ENCODE measurements at places on chromosomes 4 and X.
A peak's percentile ranks its signal among the peaks of the same experiment; 100 is the strongest.

DNA sequence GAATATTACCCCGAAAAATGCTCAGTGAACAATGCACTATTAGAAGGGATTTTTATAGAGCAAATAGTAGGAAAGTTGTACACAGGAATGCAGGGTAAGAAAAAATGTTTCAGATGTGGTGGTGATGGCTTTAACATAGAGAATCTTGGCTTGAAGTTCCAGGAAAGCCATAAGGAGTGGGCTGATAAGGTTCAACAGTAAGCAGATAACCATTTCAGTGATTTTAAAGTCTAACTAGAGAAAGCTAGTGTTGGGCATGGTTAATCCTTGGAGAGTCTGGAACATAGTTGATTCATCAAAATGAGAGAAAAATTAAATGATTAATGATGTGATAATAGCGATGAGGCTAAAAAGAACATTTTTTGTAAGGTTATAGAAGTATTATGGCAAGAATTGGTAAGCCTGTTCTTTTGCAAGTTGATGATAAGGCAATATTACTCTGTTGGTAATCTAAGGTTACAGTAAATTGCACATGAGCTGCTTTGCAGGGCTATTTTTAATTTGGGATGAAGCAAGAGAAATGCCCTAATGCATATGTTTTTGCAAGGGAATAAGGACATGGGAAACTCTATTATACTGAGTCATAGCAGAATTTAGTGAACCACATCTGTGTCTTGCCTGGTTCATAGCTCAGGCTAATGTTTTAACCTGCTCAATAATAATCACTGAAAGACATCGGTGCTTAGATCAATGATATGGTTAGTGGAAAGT is 44.3 kb downstream of the GALNTL6 start:
- no peak for DNase-seq

GRCh38 chr4:23614284-23614892 is 275.5 kb downstream of the PPARGC1A start:
- DNase-seq = peak; percentile 66

DNA sequence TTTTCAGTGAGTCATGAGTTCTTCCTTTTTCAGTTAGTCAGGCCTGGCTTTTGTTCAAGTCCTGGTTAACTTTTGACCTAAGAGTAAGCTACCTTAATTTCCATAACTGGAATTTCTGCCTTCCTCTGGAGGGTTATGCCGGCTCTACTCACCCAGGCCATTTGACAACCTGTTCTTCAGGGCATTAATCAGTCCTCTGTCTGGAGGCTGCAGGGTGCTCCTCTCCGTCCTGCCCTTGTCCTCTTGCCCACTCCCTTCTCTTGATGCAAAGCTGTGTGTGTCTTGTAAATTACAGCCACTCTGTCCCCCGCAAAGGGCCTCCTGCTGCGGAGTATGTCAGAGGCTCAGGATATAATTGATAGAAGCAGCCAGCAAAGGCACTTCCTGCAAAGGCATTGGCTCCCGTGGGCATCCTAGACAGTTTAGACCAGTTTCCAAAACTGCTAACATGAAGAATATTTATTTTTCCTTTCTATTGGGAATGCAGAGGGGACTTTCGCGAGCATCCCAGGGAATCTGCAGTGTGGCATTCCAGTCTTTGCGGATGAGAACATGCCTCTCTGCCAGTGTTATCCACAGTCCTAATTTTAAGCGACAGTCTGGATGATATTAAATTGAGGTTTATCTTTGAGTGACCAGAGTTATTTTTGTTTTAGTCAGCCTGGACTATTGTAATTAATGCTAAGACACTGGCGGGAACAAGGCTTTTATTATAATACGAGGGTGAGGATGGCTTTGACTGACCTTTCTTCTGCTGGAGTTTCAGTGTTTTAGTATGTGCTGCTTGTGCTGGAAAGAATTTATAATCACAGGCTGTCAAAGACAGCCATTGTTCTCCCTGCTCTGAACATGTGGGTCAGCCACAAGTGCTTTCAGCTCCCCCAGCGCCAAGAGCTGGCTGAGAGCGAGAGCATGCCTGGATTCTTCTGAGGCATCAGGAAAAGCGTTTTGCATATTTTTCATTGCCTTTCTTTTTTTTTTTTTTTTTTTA is 74.2 kb downstream of the LIMCH1 start:
- DNase-seq = no peak

DNA sequence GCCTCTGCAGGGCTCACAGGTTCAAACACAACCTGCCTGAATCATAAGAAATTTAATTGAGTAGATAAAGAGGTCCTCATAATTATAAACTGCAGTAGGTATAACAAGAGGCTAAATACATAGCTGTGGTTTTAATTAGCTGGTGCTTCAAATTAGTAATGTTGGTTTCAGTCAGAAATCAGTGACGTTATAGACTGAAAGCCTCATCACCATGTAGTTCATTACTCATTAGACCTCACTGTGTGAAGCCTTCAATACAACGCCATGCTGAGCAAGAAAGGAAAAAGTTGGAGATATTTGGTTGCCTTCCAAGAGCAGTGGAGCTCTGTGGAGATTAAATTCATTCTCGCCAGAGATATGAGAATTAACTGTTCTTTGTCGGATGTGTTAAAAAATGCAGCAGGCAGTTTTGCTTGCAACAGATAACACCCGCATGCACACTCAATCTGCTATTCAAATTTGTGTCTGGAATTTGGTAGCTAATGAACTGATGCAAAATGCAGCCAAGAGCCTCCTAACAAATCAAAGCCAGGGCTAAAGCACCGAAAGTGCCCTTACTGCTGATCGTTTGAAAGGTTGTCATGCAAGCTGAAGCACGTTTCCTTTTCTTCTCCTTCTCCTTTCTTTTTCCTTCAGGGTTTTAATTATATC is 148.9 kb downstream of the AFF2 start:
- no peak for DNase-seq

DNA sequence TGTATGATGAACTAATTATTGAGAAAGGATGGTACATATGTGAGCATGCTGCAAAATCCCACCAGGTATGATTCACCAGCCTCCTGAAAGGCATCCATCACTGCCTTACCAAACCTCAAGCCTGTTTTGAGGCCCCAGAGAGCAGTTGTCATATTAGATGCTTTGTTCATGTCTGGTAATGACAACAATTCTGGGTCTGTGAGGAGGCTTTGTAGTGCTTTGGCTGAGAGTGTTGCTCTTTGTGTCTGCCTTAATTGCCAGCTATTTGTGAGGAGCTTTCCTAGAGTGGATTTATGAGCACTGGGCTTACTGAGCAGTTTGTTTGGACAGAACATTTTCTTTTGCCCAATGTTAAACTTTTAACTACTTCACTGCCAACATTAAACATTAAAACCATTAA is 69.2 kb downstream of the HEPH start:
- no peak for DNase-seq

- no peak for DNase-seq
These were observed 759.5 kb downstream of the GRXCR1 start for GRCh38 chr4:43651991-43652390.

GRCh38 chrX:12139934-12140611 is 1.8 kb downstream of the FRMPD4 start:
- DNase-seq = no peak

DNA sequence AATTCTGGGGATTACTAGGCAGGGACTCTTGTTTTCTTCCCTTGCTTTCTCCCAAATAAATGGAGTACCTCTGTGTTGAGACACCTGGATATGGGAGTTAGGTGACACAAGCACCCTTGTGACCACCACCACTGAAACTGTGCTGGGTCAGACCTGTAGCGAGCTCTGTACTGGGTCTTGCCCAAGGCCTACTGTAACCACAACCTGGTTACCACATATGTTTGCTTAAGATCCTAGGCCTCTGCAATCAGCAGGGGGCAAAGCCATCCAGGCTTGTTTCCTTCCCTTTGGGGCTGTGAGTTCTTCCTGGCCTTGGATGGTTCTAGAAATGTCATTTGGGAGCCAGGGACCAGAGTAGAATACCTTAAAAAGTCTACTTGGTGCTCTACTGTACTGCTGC is 49.4 kb downstream of the LPAR4 start:
- DNase-seq = peak; percentile 54

DNA sequence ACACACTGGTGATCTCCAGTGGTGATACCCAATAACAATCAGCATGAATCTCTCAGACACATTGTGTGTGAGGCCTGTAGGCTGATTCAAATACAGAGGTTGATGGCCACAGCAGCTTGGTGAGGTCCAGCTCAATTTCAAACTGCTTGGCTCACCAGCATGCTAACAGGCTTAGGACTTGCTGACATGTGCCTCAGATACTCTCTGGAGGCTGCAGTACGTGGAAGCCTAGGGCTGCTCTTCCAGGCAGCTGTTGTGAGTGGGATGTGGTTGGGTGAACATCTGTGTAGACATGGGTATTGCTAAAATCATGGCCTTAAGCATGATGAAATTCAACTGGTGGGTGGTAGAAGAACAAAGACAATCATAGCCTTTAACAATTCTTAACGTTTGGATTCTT is 4.3 kb downstream of the CXCL9 start:
- no peak for DNase-seq

GRCh38 chrX:57211906-57212305 is 74.6 kb upstream of the FAAH2 start:
- no peak for DNase-seq

- DNase-seq = no peak
These were observed 17.8 kb downstream of the HSD17B13 start for GRCh38 chr4:87304745-87305432.

DNA sequence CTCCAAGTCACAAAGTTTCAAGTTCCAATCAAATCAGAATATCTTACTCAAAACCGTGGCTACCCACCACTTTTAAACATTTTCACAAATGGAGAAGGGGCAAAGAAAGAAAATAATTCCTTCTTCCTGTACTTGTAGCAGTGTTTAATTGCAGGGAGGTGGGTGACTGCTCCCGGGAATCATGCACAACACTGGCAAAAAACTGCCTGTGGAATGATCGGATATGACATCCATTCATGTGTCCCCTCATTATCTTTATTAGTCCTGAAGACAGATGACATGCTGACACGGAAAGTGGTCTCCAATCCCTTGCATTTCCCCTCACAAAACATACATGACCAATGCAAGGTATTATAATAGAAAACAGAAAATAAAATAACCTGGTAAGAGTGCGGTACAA is 2.0 kb downstream of the TSPAN5 start:
- no peak for DNase-seq

GRCh38 chr4:54930226-54930625 is 195.2 kb downstream of the KDR start:
- DNase-seq = no peak

DNA sequence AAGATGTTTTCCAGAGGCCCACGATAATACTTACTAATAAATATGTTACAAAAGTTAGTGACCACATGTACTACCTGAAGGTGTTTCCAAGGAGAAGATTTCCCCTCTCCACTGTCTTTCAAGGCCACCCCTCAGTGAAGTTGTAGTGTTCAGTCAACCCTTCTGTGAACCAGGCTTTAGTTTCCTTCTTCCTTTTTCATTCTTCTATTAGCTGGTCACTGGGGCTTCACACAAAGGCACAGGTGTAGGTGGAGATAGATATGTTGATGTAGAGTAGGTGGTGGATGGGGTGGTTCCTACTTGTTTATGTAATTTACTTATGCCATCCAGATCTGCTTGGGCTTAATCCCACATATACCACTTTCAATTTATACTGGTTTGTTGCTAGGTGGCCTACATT is 43.3 kb upstream of the ADAM29 start:
- no peak for DNase-seq

DNA sequence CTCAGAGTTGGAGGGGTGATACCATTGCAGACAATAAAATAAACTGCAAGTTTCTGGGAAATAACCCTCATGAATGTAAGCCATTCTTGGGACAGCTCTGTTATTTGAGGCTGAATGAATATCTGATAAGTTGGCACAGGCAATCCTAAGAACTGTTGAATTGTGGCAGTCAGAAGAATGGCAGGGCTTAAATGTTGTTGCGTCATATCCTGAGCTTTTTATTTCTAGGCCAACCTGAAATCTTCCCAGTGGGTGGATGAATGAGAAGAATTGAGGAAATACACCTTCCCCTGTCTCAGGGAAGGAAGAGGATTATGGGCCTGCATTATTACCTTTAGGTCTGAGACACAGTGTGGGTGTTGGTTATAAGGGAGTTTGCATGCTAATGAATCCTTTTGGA is 64.4 kb upstream of the C4orf54 start:
- DNase-seq = peak; percentile 42

- DNase-seq = no peak
These were observed 1.1 kb upstream of the SLBP start for GRCh38 chr4:1713003-1713851.

DNA sequence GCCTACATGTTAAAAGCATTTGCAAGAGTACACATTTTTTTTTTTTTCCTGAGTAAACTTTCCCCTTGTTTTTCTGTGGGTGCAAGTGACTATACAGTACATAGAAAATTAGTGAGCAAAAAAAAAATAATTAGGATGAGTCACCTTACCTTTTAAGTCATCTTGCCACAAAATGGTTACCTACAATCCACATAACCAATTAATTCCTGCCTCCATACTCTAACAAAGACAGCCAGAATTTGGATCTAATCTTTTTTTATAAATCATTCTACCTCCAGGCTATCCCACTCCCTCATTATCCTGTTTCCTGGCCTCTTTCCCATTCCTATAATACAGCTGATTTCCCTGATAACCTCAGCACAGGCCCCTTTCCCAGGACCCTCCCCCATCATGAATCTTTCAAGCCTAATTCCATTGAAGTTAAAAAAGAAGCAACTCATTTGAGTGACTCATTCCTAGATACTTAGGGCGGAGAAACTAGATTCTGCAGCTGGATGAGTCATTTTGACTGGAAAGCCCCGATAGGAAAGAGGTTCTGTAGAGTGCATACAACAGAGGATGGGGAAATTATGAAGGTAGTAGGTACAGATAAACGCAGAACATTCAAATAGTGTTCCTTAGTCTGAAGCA is 128.2 kb downstream of the C4orf51 start:
- no peak for DNase-seq

- DNase-seq = no peak
These were observed 156.0 kb upstream of the GALNT7 start for GRCh38 chr4:173012608-173013007.

DNA sequence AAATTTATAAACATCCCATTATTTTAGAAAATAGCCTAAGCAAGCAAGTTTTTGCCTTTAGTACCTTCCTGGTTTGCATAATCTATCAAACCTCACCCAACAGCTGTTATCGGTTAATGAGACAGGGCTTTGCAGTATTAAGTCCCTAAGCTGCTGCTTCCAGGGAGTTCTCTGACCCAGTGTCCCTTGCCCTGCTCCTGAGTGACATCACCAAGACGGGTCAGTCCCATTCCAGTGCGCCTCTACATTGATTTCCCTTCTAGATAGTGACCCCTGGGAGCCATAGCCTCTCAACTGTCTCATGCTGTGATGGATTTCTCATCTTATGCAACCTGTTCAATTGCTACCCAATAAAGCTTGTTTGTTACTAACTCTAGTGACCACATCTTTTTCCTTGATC is 410.4 kb downstream of the SPOCK3 start:
- no peak for DNase-seq

- DNase-seq = no peak
These were observed 144.9 kb downstream of the STIM2 start for GRCh38 chr4:27005501-27005900.

DNA sequence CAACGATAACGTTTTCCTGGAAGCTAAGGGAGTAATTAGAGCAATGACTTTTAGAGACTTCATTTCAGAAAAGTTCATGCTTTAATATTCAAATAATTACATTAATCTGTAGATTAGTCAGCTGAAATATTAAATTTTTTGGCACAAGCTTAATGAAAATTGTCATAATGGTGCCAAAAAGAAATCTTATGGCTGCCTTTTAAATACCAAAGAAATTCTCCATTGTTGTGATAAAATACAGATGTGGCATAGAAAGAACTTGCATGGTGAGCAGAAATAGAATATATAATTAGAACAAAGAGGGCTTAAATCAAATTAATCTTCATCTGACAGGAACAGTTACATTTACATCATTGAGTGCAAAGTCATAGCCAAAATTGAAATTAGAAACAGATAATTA is 263.5 kb downstream of the AFF2 start:
- DNase-seq = no peak

All from AML-193 (cell line).